AG04449 (cell line): ENCODE measurements at places on chromosomes 11 and 22.
A peak's percentile ranks its signal among the peaks of the same experiment; 100 is the strongest.

GRCh38 chr22:27972732-27973698, 54.0 kb upstream of the PITPNB start:
- DNase-seq = no peak

- DNase-seq = no peak
Measured at GRCh38 chr22:37601540-37602442, 6.8 kb upstream of the GGA1 start.

GRCh38 chr11:35045236-35045820, 93.6 kb upstream of the CD44 start:
- DNase-seq = no peak

DNA sequence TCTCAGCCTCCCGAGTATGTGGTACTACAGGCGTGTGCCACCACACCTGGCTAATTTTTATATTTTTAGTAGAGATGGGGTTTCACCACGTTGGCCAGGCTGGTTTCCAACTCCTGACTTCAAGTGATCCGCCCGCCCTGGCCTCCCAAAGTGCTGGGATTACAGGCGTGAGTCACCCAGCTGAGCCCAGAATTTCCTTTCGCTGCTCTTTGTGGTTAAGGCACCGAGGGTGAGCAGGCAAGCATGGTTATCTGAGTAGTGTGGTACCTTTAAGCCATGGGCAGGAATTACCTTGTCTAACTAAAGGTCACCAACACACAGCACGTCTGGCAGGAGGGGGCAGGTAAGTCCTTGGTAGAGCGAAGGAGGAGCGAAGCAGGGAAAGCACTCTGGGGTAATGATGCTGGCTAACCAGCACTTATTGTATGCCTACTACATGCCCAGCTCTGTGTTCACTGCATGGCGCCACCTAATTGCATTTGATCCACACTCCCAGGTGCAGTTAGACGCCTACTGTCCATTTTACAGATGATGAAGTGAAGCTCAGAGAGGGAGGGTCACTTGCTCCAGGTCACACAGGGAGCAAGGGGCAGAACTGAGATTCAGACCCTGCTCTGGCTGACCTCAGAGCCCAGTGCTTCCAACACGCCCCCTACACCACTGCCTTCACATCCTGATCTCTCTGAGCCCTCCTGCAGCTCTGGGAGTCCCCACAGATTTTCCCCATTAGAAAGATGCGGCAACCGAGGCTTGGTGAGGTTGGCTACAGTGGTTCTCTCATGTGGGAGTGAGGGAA, 45.7 kb downstream of the TRIOBP start:
- DNase-seq = peak; percentile 45

DNA sequence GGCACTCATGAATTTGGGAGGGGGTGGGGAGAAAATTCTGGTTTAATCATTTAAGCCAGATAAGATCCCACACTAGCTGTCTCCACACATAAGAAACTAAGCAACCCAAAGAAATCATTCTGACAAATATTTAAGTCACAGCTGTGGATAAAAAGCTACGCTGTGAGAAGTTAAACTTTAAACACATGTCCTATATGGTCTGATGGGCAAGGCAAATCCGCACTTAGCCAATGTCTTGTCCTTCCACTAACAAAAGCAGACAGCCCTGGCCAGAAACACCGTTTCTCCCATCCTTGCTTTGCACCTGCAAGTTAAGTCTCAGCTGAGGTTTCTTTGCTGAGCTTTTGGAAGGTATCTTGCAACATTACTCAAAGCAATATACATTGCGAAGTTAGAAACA, 68.0 kb downstream of the ETS1 start:
- no peak for DNase-seq

GRCh38 chr11:110629594-110629993, 82.6 kb downstream of the ARHGAP20 start:
- no peak for DNase-seq

DNA sequence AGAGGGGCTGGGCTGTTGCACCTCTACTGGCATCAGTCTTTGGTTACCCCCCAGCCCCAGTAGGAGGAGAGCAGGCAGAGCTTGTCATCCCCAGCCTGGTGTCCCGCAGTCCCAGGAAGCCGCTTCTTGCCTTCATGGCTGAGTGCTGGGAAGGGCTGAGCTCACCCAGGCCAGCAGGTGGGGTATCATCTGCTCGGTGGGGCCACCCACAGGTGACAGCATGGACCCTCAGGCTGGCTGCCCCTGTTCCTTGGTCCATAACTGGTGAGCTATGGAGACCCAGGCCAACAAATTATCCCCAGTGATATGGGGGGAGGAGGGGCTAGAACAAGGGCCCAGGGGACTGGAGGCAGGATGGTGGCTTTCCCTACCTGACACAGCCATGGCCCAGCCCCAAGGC, 6.5 kb upstream of the RHOD start:
- no peak for DNase-seq

GRCh38 chr11:77660947-77661346, 23.4 kb upstream of the CLNS1A start:
- no peak for DNase-seq

DNA sequence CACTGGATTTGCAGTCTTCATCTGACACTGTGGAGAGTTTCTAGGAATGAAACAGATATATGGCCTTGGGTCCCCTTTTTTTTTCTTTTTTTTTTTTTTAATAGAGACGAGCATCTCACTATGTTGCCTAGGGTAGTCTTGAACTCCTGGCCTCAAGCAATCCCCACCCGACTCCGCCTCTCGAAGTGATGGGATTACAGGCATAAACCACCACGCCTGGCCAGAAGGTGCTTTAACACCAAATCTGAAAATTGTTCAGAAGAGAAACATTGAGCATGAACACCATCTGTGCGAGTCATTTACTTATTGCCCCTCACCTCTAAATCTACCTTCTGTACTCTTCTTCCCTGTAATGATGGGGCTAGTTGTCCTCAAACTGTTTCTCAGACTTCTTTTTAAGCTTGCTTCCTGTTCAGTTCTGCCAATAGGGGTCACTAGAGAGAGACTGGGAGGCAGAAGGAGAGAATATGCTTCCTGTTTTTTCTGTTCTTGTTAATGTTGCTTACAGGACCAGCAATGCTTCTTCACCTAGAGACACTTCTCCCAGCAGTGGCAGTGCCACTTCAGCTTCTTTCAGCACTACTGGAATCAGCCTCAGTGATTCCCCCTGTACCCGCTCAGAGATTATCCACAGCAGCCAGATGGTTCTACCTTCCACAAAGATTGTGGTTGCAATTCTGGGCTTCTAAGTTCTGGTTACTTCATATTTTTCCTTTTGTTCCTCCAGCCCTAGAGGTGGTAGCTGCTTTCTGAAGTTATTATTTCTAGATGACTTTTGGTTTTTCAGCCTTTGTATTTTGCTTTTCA, 20.8 kb upstream of the ZBED5 start:
- DNase-seq = no peak

- no peak for DNase-seq
Measured at GRCh38 chr11:95853138-95853537, 62.8 kb downstream of the CEP57 start.

GRCh38 chr11:17352950-17353820, 1.6 kb downstream of the NCR3LG1 start:
- DNase-seq = no peak

DNA sequence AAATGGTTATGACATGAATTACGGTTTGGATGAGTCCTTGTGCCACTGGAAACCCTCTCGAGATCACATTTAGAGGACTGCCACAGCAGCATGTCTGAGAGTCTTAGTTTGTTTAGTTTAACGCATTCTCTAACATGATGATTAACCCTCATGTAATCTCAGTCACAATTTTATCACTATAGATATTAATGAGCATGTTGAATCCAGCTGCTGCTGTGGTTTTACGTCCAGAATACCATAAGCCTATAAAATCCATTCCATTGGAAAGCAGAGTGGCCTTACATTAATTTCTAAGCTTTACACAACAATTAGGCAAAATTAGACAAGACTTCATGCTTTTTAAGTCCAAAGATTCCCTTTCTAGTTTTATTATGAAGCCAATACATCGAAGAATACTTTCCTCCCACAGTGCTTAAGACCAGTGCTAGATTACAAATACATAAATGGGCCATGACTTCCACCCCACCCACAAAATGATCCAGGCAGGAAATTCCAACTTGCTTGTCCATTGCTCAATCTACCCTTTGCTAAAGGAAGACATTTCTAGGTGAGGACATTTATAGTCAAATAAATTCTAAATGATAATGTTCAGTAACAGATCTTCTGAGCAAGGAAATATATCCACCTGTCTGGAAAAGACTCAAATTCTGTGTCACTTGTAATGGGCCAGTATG, 3.5 kb upstream of the ELMOD1 start:
- no peak for DNase-seq

- DNase-seq = no peak
Measured at GRCh38 chr22:28105413-28105812, 186.4 kb upstream of the PITPNB start.

GRCh38 chr11:67022341-67022933, 497 bp upstream of the SYT12 start:
- DNase-seq = no peak

- no peak for DNase-seq
Measured at GRCh38 chr11:8080674-8081590, at the start of gene TUB. Gene TUB (plus strand): TSS chr11:8081211. CDS start chr11:8081511, 300 bp downstream.

- DNase-seq = no peak
Measured at GRCh38 chr11:66011785-66012303, at the start of gene CST6. Gene CST6 (plus strand): TSS chr11:66012008. CDS start chr11:66012045, 37 bp downstream.

DNA sequence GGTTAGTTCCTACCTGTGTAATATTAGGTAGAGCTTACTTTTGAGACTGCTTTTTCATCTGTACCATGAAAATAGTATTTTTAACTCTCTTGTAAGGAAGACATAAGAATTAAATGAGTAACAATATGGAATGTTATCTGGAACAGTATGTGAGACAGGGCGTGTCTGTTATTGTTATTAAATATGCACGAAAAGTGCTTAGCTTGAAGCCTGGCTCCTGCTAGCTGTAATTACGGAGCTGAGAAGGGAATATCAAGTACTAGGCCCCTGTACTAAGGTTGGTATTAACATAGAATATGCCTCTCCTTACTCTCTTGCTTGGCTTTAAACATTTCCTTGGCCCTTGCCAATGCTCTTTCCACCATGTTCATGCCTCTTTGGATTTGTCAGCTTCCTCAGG, 194.0 kb downstream of the FAM76B start:
- DNase-seq = no peak

- no peak for DNase-seq
Measured at GRCh38 chr22:33325232-33326004, 267.2 kb upstream of the SYN3 start.

GRCh38 chr11:57646194-57646798, 3.4 kb downstream of the YPEL4 start:
- no peak for DNase-seq

DNA sequence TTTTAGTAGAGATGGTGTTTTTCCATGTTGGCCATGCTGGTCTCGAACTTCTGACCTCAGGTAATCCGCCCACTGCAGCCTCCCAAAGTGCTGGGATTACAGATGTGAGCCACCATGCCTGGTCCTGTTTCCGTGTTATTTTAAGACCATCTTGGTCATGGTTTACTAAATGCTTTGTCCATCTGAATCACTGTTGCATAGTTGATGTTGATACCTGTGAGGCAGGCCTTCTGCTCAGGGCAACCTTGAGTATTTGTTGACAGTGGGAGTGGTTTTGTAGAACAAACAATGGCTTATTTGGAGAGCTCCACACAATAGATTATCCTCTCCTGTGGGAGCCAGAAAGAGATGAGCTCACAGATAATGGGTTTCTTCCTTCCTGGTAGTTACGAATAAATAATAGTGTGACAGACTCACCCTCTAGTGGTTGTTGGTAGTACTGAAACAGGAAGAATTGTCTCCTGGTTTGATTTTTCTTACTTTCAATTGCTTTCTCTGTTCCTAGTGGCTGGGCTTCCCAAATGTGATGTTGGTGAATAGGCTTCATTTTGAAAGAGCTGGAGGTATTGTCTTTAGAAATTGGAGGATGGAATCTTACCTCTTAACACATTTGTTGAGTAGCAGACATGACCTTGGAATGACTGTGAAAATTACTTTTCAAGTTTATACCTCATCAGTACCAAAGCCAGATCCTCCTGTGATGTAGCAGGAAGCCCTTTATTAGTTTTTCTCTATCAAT, 39.0 kb downstream of the CTNND1 start:
- DNase-seq = no peak

DNA sequence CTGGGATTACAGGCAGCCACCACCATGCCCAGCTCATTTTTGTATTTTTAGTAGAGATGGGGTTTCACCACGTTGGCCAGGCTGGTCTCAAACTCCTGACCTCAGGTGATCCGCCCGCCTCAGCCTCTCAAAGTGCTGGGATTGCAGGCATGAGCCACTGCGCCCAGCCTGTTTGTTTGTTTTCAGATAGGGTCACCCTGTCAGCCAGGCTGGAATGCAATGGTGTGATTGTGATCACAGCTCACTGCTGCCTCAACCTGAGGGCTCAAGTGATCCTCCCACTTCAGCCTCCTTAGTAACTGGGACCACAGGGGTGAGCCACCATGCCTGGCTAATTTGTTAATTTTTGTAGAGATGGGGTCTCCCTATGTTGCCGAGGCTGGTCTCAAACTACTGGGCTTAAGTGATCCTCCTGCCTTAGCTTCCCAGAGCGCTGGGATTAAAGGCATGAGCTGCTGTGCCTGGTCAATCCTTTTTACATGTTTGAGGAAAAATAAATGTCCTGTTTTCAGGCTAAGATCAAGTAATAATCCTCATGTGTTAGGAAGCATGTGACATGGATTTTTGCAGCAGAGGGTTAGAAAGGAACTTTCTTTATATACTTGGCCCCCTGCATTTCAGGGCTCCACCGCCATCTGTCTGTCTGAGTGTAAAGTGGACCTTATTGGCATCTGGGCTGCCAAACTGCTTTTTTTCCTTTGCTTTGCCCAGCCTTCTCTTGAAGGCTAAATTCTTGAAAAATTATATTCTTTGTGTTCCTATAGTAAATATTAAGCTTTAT, 4.8 kb upstream of the SLC3A2 start:
- DNase-seq = no peak

DNA sequence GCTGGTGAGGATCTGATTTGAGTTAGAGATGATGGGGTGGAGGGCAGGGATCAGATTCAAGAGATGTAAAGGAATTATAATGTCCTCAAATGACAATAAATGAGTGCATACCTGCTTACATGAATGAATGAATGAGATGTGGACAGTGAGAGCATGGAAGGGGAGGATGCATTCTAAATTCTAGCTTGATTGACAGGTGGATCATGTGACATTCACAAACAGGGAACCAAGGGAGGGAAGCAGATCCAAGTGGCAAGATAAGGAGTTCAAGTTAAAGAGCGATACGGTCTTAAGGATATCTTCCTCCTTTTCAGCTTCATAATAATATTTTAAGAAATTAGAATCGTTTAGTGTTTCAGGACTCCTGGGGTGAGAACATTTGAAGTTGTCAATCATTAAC, 170.5 kb upstream of the TBCEL start:
- no peak for DNase-seq

GRCh38 chr11:85685820-85686459, at the start of gene CCDC89:
Gene CCDC89 (minus strand): TSS chr11:85686195. CDS start chr11:85686130, 65 bp downstream.
- DNase-seq = peak; percentile 58
